ENCODE measurements at places on chromosomes 4 and X. TPM values are rescaled to one million over a fixed set of nuclear protein-coding genes. Genes with fewer than 3 reads are reported as not detected.

The FGFBP1 gene
- total RNA-seq: not detected

The SMIM43 gene
- total RNA-seq: not detected

The EDA2R gene
- 0.37 TPM for total RNA-seq

- no peak for DNase-seq
These were observed 203.0 kb upstream of the GEMIN8 start for GRCh38 chrX:14232688-14233087.

DNA sequence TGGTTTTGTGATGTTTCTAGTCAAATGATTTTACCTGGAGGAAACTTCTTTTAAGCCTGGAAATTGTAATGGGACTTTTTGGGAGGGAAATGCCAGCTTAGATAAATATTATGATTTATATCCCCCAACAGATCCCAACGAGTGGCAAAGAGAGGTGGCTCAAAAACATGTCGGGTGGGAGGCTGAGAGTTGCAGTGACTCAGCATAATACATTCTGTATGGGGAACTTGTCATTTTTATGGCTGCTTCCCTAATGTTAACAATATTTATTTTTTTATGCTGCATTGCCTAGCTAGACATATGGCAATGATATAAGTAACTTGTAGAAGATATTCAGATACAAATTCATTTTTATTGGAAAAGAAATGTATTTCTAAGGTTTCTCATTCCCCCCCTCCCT, 219.0 kb downstream of the ARHGAP10 start:
- DNase-seq: no peak

The ANAPC4 gene
- total RNA-seq: 41.4 TPM

DNA sequence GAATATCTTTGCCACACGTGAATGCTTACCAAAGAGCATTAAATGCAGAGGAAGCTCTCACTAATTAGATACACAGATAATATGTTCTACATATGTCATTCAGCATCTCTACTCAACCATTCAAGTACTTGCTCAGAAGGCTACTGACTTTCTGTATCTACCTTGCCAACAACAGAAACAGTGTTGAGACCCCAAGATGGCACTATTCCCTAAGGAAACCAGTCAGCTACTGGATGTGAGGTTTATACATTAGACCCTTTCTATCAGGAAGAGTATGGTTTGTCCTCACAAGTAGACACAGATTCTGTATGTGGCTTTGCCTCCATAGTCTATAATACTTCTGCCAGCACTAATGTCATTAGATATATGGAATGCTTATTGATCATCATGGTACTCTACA, 443.9 kb upstream of the INTU start:
- DNase-seq: no peak

DNA sequence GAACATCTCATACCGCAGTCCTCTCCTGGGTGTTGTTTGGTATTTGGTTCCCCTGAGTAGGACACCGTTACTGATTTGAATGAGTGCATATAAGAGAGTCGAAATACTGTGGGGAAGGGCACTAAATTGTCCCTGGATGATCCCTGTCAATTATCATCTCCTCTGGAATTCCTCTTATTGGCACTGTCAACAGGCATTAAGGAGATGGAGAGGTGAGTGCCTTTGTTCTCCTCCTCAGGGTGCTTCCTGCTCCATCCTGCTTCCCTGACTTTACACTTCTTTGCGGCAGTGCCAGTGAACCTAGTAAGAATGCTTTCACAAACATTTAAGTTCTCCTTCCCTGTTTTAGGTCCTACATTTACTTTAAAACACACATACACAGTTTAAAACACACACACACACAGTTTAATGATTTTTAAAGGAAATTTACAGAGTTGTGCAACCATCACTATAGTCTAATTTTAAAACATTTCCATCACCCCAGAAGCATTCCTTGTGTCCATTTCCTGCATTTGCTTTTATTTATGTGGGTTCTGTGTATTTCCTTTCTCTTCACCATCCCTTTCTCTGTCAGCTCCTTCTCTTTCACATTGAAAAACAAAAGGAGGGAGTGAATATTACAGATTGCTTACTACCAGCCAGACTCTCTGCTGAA, 20.9 kb upstream of the ZRSR2 start:
- no peak for DNase-seq

- DNase-seq: no peak
These were observed 57.9 kb downstream of the CFAP299 start for GRCh38 chr4:80393246-80393969.

- DNase-seq: no peak
These were observed 7.2 kb downstream of the P2RY8 start for GRCh38 chrX:1529756-1530155.

DNA sequence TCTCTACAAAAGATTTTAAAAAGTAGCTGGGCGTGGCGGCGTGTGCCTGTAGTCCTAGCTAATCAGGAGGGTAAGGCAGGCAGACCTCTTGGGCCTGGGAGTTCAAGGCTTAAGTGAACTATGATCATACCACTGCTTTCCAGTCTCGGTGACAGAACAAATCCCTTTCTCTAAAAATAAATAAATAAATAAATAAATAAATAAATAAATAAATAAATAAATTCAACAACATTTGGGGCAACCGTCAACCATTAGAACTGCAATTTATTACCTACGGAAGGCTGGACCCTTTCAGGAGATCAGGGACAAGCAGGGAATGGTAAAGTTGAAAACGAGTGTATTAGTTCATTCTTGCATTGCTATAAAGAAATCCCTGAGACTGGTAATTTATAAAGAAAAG, 136.2 kb upstream of the USP9X start:
- DNase-seq: no peak

DNA sequence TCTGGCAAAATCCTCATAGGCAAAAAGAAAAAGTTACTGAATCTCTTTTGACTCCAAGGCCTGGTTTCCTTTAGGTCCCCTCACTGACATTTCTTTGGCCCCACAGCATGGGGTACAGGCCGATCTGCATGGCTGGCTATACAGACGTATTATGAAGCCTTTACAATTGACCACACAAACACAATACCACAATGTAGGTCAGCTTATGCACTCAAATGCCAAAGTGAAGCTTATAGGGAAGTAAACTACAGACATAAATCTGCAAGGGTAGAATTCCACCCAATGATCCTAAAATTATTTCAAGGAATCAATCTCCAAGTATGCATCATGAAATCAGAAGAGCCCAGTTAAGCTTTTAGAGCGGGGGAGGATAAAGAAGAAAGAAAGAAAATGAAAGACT, 20.7 kb downstream of the STX18 start:
- DNase-seq: no peak

DNA sequence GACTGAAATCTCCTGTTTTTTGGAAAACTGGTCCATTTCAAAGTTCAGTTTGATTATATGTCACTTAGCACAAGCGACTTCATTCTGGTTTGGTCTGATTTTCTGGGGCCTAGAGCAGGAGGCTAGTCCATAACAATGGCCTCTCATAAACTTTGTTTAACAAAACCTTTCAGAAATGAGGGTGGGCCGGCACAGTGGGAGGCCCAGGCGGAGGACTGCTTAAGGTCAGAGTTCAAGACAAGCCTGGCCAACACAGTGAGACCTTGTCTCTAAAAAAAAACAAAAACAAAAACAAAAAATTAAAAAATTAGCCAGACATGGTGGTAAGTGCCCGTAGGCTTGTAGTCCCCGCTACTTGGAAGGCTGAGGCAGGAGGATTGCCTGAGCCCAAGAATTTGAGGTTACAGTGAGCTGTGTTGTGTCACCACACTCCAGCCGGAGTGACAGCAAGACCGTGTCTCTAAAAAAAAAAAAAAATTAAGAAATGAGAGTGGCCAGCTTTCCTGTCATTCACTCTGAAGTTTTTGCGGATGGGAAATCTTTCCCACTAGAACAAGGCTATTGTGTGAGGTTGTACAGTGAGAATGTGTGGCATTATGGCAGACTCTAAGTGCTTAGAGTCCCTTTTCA, 1.2 kb upstream of the PLAC8 start:
- DNase-seq: no peak

DNA sequence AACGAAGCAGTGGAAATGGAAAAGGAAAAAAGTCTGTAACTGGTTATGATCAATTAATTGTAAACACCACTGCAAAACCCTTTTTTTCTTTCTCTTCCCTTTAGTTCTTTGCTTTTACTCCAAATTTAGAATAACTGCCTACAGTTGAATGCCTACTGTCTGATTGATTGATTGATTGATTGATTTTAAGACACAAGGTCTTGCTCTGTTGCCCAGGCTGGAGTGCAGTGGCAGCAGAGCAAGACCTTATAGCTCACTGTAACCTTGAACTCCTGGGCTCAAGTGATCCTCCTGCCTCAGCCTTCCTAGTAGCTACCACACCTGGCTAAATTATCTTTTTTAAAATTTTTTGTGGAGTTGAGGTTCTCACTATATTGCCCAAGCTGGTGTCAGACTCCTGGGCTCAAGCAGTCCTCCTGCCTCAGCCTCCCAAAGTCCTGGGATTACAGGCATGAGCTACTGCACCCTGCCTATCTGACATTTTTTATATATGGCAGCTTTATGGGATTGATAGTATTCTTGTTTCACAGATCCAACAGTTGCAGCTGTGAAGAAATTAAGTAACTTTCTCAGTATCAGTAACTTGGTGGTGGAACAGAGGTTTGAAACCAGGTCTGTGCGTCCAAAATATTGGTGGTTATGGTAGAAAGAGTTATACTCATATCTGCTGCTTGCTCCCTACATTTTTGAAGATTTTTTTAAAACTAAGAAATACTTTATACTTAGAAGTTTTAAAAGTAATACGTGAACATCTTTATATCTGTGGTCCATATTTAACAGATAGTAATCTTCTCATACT, 12.4 kb downstream of the UBE2K start:
- no peak for DNase-seq

GRCh38 chr4:52550186-52550585, 108.9 kb downstream of the USP46 start:
- no peak for DNase-seq

- DNase-seq: no peak
These were observed 75.5 kb upstream of the MAOA start for GRCh38 chrX:43580621-43581020.

The MAGEC1 gene
- not detected for total RNA-seq

- no peak for DNase-seq
These were observed 104.9 kb upstream of the ATP8A1 start for GRCh38 chr4:42761804-42762203.

- no peak for DNase-seq
These were observed 362.2 kb upstream of the EMCN start for GRCh38 chr4:100880011-100880410.

The VCX gene
- not detected for total RNA-seq

- DNase-seq: no peak
These were observed 14.0 kb downstream of the SLIT2 start for GRCh38 chr4:20265726-20266125.

DNA sequence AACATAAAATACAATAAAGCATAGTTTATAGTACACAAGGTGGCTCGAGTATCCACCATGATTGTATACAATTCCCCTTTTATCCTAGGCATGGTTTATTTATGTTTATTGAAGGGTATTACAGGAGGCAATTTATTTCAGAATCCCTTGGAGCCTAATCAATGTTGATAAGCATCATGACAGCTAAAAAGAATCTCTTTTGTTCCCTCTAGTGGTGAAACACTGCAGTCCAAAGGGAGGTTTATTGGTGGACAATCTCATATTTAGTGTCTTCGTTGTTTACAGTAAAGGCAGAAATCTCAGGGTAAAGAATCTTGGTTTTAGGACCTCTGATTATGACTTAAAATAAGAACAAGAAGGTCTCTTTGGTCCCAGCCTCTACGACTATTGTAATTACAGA, 1712.5 kb downstream of the C4orf33 start:
- no peak for DNase-seq

DNA sequence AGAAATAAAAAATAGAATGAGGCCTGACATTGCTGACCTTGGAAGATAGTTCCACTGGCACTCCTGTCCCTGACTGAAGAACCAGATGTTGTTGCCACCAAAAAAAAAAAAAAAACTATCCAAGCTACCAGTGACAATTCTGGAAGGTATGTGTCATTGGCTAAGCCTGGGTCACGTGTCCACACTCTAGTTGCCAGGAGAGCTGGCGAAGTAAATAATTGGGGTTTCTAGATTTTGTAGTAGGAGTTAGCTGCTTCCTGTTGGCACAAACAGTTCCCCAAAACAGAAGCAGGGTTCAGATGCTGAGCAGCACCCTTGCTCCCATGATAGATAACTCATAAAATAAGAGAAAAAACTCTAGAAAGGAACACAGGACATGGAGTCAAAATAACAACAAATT, 20.5 kb downstream of the MND1 start:
- no peak for DNase-seq

DNA sequence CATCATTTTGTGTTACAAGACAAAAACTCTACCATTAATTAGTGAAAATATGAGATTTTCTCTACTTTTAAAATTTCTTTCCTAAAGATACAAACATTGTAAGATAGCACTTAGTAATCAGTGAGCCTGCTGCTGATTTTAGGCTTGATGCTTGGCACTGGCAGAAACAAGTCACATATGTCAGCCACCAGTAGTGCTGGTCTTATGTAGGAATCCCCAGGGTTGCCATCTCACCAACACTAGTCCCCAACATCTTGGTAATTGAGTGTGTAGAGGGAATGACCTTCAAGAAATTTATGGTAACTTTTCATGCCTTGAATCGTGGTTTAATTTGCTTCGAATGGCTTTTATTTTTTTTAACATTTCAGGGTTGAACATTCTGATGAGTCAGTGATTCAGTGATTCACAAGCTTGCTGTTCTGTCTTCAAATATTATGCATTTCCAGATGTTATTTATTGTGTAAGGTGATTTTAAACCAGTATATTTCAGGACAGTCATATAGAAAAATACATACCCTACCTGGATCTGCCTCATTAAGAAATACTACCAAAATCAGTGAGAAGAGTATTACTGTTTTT, 11.9 kb downstream of the EXOC1 start:
- DNase-seq: no peak

The PLAC8 gene
- total RNA-seq: 146 TPM

The SYTL5 gene
- total RNA-seq: not detected

DNA sequence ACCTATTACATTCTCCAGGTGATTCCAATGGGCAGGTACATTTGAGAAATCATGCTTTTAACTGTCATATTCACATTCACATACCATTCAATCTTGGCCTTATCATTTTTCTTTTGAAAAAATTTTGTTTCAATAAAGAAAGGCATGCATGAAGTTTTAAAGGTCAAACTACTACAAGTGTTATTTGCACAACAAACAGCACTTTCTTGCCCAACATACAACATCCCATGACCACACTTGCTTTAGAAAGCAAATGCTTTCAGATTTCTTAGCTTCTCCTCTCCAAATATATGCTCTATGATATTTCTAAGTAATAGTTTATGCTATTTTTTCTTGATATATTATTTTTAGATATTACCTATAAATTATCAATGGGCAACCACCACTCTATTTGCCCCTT, 58.2 kb downstream of the NLGN4X start:
- no peak for DNase-seq

GRCh38 chr4:174244441-174244840, 39.0 kb downstream of the FBXO8 start:
- no peak for DNase-seq

DNA sequence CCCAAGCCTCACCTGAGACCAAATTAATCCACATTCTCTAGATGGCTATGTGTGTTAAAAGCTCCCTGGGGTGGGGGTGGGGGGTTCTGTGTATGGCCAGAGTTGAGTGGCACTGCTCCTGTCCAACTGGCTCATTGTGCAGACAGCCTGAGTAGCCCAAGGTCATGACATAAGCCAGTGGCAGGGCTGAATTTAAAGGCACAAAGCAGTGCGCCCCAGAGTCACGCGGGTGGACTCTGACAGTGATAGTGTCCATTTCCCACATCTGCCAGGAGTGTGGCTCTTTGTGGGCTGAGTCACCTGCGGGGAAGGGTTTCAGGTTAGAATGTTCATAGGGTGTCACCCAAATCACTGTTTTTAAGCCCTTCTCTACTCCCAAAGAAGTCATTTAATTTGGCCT, 45.4 kb downstream of the SCD5 start:
- DNase-seq: no peak

The NPNT gene
- not detected for total RNA-seq

Measured in T-helper 17 cell (primary cell).